ENCODE measurements at places on chromosomes 5 and 9.

GRCh38 chr9:132645711-132646110 lies 24.1 kb downstream of the DDX31 start:
- DNase-seq: peak; percentile 86

GRCh38 chr5:112254303-112254702 lies 164.8 kb downstream of the EPB41L4A start:
- no peak for DNase-seq

DNA sequence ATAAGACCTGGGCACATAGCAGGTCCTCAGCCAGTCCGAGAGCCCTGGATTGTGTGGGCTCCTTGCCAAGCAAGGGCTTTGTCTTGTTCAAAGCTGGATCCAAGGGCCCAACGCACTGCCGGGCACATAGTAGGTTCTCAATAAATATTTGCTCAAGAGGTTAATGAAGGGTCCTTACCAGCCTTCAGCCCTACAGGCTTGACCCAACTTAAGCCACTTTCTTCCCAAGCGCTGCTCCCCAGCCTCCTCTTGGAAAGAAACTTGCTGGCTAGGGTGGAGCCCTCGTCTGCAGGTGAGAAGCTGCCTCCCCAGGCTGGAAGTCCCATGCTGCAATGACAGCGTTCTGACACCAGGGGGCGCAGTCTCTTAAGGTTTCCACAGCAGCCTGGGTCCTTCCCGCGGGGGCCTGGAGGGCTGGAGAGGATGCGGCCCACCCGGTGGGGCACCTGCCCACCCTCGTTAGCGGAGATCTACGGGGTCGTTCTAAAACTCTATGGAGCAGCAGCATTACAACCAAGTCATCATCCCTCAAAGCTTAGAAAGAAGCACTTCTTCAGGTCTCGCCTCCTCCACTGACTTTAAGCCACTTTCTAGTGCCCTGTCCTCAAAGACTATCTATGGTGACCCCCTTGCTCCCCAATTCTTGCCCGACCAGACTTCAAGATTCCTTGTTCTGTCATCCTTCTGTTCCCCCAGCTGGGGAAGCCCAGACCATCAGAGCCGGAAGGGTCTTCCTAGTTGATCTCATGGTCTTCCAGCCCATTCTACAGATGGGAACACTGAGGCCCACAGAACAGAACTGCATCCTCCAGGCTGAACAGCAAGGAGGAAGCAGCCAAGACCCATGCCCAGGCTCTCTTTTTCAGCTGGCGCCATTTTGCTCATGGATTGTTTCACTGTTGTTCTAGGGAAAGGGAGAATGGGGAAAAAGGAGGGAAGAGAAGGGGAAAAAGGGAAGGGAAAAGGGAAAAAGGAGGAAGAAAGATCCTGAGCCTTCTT lies 115.4 kb downstream of the LHX2 start:
- peak; percentile 88 for DNase-seq

DNA sequence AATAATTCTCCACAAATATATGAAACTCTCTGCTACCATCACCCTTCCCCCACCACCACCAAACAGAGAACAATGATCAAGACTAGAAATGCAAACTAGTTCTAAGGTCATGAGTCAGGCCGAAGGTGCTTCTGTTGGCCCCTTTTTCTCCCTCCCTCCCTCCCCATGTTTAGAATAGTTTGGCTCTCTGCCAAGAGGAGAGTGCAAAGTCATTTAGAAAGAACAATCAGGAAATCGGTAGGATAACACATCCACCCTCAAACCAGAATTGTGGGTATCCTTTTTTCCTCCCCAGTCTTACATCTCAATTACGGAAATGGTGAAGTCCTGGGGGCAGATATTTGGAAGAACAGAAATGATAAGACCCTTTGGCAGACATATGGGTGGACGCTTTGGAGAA lies 170.1 kb downstream of the SLF1 start:
- DNase-seq: no peak

DNA sequence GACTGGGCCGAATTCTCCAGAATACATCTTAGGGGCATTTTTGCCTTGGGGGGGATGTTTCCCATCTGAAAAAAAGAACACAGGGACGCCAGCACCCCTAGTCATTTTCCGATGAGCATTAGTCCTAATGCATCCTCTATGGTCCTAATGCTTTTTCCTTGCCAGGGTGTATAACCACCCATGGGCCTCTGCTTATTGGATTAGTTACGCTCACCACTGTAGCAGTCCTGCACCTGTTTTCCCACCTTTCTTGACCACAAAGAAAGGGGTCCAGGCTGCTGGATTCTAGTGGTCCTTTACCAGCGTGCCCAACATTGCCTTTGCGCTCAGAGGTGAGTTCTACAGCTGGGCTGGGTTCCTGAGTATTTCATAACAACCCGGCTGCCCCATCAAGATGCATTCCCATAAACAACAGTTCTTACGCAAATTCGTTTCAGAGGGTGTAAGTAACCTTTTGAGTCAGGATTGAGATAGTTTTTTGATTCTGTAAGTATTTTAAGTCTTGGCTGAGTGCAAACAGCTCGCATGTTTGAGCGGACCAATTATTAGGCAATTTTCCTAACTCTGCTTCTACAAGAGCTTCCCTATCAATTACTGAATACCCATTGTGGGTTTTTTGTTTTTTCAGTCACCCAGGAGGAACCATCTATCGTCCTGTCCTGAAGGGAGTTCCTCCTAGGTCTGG lies 135.1 kb downstream of the DROSHA start:
- DNase-seq: no peak

DNA sequence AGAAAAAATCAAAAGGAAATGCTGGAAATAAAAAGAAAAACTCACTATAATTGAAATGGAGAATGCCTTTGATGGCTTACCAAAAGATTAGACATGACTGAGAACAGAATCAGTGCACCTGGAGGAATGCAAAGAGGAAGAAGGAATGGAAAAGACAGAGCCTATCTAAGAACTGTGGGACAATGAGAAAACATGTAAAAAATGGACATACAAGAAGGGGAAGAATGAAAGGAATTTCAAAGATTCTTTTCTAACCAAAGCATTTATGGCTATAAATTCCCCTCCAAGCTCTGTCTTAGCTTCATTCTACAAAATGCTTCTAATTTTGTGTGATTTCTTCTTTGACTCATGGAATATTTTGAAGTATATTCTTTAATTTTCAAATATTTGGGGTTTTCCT lies 47.5 kb upstream of the CLK4 start:
- DNase-seq: no peak

GRCh38 chr5:115565233-115565632 lies 20.7 kb upstream of the FEM1C start:
- no peak for DNase-seq

- DNase-seq: no peak
Measured at GRCh38 chr9:125515983-125516940, 190.7 kb downstream of the MAPKAP1 start.

DNA sequence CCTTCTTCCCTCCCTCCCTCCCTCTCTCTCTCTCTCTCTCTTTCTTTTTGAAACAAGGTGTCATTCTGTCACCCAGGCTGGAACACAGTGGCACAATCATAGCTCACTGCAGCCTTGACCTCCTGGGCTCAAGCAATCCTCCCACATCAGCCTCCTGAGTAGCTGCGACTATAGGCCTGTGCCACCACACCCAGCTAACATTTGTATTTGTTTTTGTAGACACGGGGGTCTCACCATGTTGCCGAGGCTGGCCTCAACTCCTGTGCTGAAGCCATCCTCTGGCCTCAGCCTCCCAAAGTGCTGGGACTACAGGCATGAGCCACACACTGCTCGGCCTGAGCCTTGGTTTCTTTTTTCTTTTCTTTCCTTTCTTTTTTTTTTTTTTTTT lies 45.8 kb downstream of the PLPP7 start:
- DNase-seq: no peak

DNA sequence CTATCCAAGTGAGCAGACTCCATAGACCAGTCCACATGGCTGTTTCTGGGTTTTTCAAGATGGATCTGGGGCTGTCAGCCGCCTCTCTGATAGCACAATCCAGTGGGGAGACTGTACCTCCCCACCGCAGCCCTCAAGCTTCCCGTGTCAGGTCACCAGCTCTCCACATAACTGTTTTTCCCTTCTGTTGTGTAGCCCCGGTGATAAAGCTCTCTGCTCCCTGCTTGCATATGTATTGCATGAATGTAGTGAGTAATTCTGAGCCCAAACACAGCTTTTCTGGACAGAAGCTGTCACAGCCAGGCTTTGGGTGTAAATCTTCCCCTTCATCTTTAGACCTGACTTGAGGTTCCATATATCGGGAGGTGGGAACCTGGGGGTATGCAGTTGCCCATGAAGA lies 23.1 kb upstream of the CFAP157 start:
- DNase-seq: no peak

DNA sequence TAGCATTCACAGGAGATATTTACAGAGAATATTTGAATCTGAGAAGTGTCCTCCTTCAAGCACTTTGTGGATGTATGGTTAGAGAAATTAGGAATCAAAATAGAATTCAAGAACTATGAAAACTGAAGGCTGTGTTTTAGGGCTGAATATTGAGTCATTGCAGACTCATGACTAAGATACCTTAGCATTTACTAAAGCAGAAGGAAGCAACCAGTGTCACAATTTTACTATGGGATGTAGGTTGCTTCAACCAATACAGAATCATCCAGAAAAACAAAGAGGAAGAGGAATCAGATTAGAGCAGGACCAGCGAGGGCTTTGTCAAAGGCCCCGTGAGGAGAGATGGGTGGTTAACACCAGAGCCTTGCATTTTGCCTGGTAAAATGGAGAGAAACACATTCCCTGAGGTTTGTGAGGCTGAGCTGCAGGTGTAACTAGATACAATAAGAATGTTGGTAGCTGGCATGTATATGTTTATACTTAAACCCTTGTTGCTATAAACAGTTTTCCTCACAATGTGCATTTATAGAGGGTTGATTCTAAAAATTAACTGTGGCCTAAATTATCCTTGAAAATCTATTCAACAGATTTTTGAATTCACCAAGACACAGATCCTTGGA lies 518.1 kb downstream of the AGTPBP1 start:
- DNase-seq: no peak

GRCh38 chr5:963673-964531 lies 44.7 kb upstream of the NKD2 start:
- peak; percentile 75 for DNase-seq

DNA sequence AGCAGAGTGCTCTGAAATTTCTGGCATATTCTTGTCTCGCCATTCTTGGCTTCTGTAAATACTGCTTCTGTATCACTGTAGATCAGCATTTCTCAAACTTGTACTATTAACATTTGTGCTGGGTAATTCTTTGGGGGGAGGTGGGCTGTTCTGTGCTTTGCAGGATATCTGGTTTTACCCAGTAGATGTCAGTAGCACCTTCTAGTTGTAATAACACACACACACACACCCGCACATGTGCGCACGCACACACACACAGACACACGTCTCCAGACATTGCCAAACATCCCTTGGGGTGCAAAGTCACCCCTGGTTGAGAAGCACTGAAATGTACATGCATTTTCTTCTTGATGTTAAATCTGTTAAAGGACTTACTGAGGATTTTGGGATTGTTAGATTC lies 304.1 kb downstream of the MAT2B start:
- DNase-seq: peak; percentile 11

GRCh38 chr5:149418910-149419531 lies 39.9 kb upstream of the IL17B start:
- DNase-seq: no peak

DNA sequence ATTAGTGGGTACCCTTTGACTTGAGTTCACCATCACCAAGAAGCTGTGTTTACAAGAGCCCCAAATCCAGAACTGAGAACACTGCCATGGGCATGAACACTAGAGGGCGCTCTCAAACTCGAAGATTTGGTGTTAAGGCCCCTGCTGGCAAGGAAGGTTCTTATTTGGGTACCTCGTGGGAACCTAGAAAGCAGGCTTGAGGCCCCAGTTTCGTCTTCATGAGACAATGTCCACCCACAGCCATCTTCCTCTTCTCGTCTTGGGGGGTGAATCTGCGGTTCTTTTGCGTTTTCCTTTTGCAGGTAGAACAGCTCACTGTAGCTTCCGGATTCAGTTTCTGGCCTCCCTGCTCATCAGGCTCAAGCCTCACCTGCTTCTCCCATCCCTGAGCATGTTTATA lies 184.0 kb downstream of the SEMA5A start:
- peak; percentile 82 for DNase-seq

- DNase-seq: no peak
Measured at GRCh38 chr9:126682928-126683697, 69.4 kb downstream of the LMX1B start.

- DNase-seq: no peak
Measured at GRCh38 chr9:123814496-123814895, 115.4 kb downstream of the DENND1A start.

DNA sequence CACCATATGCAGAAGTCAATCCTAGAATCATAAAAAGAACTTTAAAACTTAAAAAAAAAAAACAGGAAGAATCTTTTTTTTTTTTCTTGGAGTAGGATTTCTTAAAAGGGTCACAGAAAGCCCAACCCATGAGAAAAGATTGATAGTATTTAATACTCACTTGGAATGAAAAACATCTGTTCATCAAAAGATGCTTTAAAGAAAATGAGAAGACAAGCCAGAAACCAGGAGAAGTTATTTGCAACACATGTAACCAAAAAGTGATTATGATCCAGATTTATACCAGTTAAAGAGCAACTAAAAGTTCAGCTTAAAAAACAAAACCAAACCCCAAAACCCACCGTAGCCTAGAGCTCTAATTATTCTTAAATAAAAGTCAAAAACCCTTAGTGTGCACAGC lies 69.3 kb downstream of the TLE4 start:
- DNase-seq: no peak

DNA sequence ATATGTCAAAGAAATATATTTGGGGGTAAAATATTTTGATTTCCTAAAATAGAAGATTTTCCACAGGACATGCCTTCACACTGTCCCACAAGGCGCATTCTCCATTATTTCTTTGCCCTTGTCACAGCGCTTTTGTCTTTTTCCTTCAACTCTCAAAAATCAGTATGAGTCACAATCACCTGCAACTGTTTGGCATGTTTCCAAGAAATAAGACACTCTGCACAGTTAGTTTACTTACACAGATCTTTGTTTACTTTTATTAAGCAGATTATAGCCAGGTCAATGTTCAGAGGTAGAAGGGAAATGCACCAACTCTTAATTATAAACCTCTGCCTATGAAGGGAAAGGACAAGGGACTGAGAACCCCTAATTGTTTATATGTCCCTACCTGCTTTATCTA lies 9.5 kb downstream of the CEMIP2 start:
- no peak for DNase-seq

DNA sequence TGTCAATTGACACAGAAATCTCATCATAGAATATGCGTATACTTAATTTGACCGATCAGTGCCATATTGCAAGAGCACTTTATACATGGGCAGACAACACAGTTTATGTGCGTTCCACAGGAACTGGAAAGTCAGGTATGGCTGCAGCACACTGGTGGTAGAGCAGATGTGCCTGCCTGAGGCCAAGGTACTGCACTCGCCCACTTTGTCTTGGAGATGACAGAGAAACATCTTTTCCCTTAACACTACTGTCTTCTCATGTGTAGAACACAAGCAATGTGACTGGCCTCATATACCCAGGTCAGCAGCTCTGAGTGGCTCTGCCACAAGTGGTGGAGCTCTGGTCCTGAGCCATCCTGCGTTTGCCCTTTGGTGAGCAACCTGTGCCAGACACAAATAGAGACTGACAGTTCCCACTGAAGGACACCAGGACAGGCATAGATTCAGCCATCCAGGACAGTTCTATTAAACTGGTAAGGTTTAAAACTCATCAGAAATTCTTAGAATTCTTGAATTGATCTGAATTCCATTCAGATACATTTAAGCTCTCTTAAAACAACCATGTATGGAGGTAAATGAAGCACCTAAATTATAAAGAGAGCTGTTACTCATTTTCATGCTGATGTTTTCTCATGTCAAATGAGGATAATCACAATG lies 21.0 kb upstream of the PPP2CA start:
- DNase-seq: no peak
